ENCODE measurements at places on chromosomes 16 and 17. TPM values are rescaled to one million over a fixed set of nuclear protein-coding genes. Genes with fewer than 3 reads are reported as not detected.

The GPRC5B gene
- total RNA-seq, result 75.1 TPM

The STX1B gene
- total RNA-seq, result 0.70 TPM

The MILR1 gene
- 3.2 TPM for total RNA-seq

The CLUH gene
- total RNA-seq, result 37.4 TPM

GRCh38 chr17:34840750-34841149 lies 120.5 kb downstream of the CCT6B start:
- DNase-seq, result peak; percentile 38

GRCh38 chr16:19589106-19589505 lies 33.6 kb downstream of the VPS35L start:
- DNase-seq, result no peak

GRCh38 chr17:47872651-47873161 lies 21.7 kb upstream of the SP6 start:
- DNase-seq, result no peak

- no peak for DNase-seq
Observed at GRCh38 chr16:28513484-28514181, 7.0 kb upstream of the IL27 start.

The GRIN2C gene
- 0.14 TPM for total RNA-seq

- DNase-seq, result peak; percentile 51
Observed at GRCh38 chr17:39209317-39210092, 9.4 kb downstream of the RPL19 start.

The RNF43 gene
- total RNA-seq, result not detected

DNA sequence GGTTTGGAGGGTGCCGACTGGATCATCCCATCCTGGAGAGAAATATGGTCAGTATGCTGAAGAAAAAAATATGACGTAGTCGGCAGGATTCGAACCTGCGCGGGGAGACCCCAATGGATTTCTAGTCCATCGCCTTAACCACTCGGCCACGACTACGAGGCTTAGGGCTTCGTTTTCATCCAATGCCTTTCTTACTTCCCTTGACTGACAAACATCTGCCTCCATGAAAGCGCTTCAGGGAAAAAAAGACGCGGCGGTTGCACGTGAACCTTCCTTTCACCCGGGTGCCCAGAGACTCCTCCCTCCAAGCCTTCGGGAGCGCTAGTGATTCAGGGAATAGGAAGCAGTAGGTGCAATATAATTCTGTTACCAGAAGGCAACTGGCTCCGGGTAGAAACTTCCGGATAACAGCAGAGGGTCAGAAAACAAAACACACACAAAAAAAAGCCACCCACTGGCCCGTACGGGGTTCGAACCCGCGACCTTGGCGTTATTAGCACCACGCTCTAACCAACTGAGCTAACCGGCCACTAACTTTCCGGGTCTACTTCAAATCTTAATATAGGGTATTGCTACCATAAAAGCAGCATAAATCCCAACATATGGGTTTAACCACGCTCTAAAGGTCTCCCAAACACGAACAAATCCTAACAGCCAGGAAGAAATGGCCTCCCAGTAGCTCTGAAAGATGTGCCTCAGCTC lies 16.3 kb upstream of the AURKB start:
- peak; percentile 93 for DNase-seq

All from dermis blood vessel endothelial cell (primary cell).